Astrocyte (in vitro differentiated cells and primary cell): ENCODE measurements at places on chromosomes 1 and 21. TPM values are rescaled to one million over a fixed set of nuclear protein-coding genes. Genes with fewer than 3 reads are reported as not detected.

The IL22RA1 gene
- not detected in 2 replicates for total RNA-seq

The PLOD1 gene
- total RNA-seq, result 375 and 500 TPM in 2 replicates

The DENND2C gene
- 2.8 and 3.2 TPM in 2 replicates for total RNA-seq

- DNase-seq, result no peak
Measured at GRCh38 chr1:176055398-176055797, 151.7 kb downstream of the COP1 start.

DNA sequence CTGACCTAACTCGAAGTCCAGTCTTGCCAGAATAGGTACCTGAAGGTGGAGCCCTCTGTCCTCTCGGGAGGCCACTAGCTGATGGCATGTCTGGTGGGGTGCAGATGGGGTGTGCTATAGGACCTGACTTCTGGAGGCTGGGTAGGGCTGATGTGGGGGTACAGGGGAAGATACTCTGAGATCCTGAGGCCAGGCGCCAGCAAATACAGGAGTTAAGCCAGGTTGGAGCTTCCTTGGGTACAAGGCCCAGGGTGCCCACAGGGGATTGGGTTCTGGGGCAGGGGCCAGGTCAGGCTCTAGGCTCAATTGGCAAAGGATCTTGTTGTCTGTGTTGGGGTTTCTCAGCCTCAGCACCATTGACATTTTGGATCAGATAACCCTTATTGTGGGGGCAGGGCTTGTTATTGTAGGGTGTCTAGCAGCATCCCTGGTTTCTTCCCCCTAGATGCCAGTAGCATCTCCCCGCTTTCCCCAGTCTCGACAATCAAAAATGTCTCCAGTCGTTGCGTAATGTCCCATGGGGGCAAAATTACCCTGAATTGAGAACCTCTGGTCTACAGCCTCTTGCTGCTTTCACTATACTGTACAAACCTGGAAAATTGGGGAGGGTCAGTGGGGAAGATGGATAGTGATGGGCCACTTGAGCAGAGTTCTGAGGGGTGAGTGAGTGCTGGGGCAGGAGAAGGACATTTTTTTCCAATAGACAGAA lies 9.2 kb downstream of the PTPRF start:
- DNase-seq, result no peak

GRCh38 chr1:77817368-77818209 lies 38.1 kb downstream of the MIGA1 start:
- DNase-seq, result peak; percentile 15

GRCh38 chr1:236159704-236160539 lies 17.6 kb downstream of the GPR137B start:
- DNase-seq, result no peak

DNA sequence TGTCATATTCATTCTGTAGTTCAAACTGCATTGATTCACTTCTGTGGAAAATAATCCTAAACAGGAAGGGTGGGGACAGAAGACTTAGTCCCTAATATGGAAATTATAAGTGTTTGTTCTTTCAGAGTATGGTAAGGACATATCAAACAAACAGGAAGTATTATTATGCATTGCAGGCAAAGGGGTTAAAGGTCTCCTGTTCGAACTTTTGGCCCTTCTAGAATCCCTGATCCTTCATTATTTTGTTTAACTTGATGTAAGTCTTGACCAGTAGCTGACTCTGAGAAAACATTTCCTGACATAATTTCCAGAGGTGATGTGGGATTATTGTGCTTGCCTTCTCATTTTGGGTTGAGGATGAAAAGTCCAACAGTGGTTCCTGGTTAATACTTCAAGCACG lies 215.4 kb upstream of the ADGRL2 start:
- no peak for DNase-seq

- DNase-seq, result no peak
Measured at GRCh38 chr1:14350197-14350596, 248.3 kb upstream of the KAZN start.

DNA sequence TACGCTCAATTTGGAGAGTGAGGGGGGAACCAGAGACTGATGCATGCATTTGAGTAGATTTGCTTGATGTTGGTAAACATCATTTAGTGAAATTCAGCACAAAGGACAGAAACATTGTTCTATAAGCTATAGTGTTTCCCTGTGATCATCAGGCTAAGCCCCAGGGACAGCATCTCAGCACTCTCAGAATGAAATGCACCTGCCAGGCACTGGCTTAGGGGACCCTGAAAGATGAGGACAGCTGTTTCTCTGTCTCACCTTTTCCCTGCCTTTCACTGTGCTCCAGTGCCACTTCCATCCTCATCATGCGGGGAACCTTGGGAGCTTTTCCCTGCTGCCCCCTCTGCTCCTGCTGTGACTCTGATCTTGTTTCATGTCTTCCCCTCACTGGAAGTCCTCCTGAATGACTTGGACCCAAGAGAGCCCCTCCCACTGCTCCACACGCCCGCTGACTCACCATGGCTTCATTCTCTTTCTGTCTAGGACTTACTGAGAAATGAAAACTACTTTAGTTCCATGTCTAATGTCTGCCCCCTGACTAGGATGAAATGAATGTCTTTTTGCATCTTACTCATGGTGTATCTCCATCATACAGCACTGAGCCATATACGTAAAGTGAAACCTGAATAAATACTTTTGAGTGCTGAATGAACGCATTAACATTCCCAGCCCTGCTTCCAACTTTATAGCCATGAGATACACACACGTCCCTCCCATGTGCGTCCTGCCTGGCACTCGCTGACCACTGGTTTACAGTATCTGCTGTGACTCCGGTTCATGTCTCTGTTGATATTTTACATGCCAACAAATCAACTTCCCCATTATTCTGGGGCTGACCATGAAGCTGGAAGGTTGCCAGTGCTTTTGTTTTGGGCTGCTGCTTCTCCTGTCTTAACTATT lies 182.0 kb downstream of the PCP4 start:
- peak; percentile 79 for DNase-seq
